ENCODE measurements at places on chromosomes 12 and 14.
A peak's percentile ranks its signal among the peaks of the same experiment; 100 is the strongest.

DNA sequence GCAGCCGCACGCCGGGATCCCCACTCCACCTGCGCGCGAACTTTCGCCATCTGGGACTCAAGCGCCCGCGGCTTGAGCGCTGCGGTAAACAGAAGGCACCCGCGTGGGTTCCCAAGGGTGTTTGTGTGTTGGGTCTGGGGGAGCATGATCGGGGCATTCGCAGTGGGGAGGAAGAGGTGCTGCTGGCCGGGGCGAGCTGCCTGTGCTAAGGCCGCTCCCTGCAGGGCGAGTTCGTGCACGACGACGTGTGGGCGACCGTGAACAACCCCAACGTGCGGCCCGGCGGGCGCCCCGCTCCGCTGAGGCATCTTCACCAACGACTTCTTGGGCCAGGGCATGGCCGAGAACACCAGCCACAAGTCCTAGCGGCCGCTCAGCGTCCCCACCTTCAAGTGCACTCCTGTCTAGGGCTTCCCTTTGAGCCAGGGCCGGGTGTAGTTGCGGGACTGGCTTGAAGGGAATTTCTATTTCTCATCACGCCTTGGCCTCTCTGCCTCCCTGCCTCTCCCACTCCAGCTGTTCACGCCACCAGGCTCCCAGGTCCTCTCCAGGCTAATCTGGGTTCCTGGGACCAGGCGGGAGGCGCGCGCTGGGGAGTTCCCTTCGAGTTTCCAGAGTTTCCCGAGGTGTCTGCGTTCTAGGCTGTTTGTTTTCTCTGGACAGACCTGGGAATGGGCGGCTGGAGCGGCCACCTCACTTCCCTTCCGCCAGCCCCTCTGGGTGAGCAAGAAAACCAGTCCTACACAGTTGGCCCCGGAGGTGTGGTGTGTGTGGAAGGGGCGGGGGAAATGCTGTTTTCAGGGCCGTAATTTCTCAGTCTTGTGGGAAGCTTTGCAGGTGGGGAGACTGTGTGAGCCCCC, 417.8 kb upstream of the TMTC1 start:
- no peak for DNase-seq

GRCh38 chr14:22536853-22537338, 52.1 kb downstream of the DAD1 start:
- peak; percentile 92 for DNase-seq

DNA sequence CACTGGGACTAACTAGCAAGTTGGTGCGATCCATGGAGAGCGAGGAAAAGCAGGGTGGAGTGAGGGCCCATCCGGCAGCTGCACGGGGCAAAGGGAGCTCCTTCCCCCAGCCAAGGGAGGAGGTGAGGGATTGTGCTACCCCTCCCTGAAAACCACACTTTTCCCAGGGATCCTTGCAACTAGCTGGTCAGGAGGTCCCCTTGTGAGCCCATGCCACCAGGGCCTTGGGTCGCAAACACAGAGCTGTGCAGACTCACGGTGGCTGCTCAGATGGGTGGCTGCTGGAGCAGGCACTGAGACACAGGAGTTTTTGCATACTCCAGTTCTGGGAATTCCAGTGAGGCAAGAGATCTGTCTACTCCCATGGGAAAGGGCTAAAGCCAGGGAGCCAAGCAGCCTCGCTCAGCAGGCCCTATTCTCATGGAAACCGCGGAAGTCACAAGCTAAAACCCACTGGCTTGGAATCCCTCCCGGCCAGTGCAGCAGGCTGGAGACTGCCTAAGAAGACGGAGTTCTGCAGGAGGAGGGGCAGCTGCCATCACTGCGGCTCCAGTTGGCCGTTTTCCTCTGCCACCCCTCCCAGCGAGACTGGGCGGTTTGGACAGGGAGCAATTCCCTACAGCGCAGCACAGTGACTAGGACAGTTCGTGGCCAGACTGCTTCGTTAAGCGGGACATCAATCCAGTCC, 10.9 kb upstream of the ZNF705A start:
- no peak for DNase-seq

- DNase-seq: no peak
Observed at GRCh38 chr14:50191499-50191898, 39.9 kb downstream of the SOS2 start.

DNA sequence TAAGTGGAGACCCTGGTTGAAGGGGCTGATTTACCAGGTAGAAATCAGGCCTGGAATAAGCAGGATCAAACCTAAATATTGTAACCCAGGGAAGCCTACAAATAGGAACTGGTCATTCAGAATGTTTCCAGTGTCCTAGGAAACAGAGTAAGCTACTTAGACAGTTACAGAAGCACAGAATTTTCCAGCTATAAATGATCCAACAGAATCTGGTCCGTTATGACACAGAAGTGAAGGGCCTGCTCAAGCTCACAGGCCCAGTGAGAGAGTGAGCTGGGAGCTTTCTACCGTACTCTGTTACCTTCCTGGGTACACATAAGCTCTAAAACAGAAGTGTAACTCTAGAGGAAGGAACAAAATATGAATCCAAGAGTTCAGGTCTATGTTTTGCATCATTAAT, 119.1 kb downstream of the TTC7B start:
- no peak for DNase-seq

DNA sequence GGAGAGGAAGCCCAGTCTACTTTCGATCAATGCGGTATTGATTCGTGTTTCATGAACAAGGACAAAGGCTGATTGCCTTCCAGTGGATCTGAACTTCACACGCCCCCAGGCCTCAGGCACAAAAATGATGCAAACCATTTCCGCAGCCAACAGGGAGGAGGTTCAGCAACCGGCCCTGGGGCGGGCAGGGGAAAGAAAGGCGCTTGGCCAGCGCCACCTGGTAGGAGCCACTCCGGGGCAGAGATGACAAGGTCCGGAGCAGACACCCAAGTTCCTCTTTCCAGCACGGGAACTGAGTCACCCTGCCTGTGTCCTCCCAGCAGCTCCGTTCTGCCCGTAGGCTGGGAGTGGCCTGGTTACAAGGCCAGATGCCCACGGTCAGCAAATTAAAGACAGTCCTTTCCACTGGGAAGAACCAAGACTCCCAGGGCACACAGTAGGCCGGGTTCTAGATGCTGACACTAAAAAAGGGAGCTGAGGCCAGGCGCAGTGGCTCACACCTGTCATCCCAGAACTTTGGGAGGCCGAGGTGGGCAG, 136.3 kb downstream of the SCARB1 start:
- DNase-seq: no peak

DNA sequence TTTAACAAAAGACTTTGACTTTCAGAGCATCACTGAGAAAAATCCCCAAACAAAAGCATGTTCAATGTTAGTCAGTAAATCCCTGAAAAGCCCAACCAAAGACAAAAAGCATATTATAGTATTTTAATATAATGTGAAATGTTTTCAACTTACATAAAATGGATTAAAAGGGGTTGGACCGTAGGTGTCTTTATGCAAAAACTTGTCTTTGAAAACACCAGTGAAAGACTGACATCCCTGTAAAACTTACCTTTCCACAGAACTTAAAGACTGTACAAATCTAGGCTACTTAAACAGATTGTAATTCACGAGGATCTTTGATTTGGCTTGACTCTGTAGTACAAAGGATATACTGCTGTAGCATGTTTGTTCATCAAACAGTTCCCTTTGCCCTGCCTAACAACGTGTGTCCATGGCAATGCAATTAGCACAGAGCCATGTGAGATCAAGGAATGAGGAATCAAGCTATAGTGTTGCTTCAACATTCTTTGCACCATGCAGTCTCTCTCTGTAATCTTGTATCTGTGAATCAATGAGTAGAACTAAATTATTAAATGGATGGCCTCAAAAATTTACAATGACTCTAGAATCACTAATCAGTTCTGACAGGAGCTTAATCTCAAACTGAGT, 138.5 kb upstream of the SYT1 start:
- DNase-seq: no peak

DNA sequence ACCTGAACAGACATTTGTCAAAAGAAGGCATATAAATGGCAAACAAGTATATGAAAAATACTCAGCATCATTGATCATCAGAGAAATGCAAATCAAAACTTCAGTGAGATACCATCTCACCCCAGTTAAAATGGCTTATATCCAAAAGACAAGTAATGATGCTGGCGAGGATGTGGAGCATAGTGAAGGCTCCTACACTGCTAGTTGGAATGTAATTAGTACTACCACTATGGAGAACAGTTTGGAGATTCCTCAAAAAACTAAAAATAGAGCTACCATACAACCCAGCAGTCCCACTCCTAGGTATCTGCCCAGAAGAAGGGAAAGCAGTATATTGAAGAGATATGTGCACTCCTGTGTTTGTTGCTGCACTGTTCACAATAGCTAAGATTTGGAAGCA, 146.1 kb downstream of the TGFB3 start:
- DNase-seq: no peak

GRCh38 chr12:27284751-27285150, 40.7 kb downstream of the STK38L start:
- no peak for DNase-seq

DNA sequence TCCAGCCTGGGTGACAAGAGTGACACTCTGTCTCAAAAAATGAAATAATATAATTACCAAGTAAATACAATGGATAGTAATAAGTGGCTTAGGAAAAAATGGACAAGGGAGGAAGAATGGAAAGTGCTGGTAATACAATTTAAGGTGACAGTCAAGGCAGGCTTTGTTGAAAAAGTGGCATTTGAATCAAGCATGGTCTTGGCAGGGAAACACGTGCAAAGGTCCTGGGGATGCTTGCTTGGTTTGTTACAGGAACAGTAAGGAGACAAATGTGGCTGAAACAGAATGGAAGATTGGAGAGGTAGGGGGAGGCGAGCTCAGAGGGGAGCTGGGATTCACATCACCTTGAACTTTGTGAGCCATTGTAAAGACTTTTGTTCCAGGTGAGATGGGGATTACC, 153.2 kb downstream of the TMEM132C start:
- DNase-seq: no peak

DNA sequence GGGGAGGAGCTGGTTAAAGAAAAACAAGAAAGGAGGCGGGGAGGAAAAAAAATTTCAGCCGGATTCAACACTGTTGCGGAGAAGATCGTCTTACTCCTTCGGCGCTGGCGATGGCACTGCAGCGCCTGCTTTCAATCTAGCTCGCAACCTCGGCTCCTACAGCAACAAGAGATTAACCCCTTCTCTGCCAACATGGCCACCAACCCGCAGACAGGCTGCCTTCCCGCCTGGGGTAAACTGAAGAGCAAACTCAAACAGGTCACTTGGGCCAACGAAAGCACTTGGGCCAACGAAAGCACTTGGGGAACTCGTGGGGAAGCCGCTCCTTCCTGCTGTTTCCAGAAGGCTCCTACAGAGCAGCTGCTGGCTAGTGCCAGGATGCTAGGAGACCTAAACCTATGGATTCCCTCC, 73.7 kb downstream of the CIT start:
- no peak for DNase-seq

DNA sequence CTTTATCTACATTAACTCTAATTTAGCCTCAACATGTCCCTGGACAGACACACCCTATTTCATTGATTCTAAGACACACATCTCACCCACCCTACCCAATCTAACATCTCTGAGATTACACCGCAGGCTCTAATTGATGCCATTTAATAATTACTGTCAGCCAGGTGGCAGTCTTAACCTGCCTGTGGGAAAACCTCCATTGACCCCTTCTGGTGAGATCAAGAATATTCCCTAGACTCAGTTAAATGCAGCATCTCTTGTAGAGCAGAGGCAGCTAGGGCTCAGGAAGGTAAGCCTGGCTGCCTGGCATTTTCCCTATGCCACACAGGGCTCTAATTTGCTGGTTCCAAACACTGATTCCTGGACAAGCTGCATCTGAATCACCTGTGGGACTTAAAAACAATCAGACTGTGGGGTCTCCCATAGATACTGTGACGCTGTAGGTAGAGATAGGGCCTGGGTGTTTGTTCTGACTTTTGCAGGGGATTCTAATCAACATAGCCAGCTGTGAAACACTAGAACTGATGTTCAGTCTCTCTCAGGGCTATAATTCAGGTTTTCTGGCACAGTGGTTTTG, 14.3 kb downstream of the MCRS1 start:
- no peak for DNase-seq

DNA sequence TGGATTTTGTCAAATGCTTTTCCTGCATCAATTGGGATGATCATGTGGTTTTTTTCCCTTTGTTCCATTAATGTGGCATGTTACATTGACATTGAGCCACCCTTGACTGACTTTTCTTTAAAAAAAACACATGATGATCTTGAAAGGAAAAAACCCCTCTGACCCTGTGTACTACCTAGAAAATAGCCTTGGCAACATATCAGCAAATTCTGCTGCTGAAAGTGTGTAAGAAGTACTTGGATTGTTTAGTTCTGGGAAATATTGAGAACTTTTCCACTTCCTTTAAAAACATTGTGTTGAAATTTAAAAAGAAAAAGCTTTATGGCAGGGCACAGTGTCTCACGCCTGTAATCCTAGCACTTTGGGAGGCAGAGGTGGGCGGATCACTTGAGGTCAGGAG, 20.7 kb downstream of the ACACB start:
- DNase-seq: no peak

GRCh38 chr14:106506881-106507305, 980.5 kb downstream of the TMEM121 start:
- DNase-seq: no peak

DNA sequence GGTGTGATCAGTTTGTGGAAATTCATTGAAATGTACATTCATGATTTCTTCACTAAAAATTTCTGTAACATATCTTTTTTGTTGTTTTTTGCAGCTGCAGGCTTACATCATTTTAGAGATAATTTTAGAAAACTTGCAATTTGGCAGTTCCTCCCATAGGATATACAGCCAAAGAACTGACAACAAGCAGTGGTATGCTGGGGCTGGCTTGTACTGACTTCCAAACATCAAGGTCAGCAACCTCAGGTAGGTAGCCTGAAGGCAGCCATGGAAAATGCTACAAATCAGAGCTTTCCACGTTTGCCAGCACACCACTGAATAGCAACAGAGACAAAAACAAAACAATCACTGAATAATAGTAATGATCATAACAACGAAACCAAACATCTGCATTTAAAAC, 21.2 kb downstream of the TRIM9 start:
- DNase-seq: no peak

GRCh38 chr14:98785578-98785977, 486.4 kb downstream of the BCL11B start:
- no peak for DNase-seq

- no peak for DNase-seq
Observed at GRCh38 chr12:87121896-87122295, 865.7 kb upstream of the MGAT4C start.

DNA sequence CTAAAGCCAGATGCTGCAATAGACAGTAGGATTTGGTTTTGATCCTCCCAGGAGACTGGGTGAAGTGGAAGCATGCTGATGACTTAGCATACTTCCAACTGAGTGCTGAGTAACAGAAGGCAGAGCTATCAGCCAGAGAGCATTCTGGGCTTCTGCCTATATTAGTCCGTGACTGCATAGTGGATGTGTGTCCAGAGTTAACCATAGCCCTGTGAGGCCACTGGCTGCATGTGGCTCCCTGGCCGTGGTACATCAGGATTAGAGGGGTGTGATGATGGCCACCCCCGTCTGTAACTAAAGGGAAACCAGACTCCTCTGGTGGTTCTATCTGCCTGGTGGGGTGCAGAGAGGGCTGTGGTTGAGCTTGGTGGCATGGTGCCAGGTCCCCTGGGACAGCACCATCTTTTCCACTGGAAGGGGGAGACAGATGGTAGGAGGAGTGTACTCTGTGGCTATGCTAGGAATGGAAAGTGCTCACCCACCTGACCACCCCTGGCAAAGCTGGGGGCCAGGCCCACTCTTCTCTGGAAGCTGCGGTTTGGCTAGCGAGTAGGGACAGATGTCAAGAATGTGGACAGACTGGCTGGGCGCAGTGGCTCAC, 27.4 kb downstream of the ABCD4 start:
- no peak for DNase-seq
